ENCODE measurements at places on chromosomes 1 and 21.

GRCh38 chr1:24896176-24896575 lies 33.9 kb downstream of the RUNX3 start:
- peaks cover 7% of the 10 kb centered on the region for H3K4me1 ChIP-seq
- H3K27me3 ChIP-seq = peaks cover 11% of the 10 kb centered on the region

DNA sequence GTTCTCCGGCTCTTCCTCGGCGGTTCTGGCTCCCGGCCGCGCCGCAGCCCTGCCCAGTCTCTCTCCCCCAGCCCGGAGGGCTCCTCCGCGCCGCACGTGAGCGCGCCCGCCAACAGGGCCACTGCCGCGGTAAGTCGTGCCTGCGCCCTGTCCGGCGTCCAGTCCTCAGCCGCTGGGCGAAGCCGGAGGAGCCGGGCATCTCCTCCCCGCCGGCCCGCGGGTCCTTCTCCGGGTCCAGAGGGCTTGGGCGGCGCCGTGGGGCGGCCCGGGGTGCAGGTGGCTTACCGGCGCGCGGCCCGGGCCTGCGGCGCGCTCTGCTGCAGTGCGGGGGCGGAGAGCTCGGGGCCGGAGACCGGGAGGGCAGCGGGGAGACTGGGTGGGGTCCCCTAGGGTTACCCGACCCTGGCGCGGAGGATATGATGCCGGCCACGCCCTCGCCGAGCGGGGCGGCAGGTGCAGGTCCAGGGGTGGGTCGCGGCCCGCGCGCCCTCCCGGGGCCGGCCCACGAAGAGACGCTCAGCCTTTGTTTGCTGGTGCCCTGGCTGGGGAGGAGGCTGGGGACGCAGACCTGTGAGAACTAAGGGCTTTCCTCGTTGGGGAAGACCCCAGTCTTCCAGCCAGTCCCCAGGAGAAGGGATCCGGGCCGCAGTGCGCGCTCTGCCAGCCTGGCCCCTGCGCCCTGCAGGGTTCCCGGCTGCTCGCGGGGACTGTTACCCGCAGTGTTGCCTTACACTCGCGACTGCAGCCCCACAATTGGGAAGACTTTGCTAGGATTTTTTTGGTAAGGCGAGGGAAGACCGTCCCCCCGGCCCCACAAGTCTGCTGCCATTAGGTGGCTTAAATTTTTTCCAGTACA lies at the start of gene DOP1B:
Gene DOP1B (plus strand): TSS at position 10 of the 856 bp plus-strand sequence. CDS start 7,910 bp downstream, outside the sequence.
- peak within 1 kb of the TSS; percentile 78 for H3K4me3 ChIP-seq
- H3K27ac ChIP-seq = peak within 1 kb of the TSS; percentile 76
- H3K4me1 ChIP-seq = peaks cover 42% of the 10 kb centered on the region
- H3K27me3 ChIP-seq = peaks cover 11% of the 10 kb centered on the region
- H3K36me3 ChIP-seq = peaks cover 20% of the 10 kb centered on the region

GRCh38 chr1:115118086-115118485 lies 28.8 kb upstream of the TSPAN2 start:
- no peak for DNase-seq
- H3K27ac ChIP-seq = no peak overlapping the region
- peaks cover 6% of the 10 kb centered on the region for H3K27me3 ChIP-seq
- H3K4me3 ChIP-seq = no peak overlapping the region
- no peaks in the 10 kb centered on the region for H3K36me3 ChIP-seq

- no peak overlapping the region for H3K27ac ChIP-seq
- H3K27me3 ChIP-seq = no peaks in the 10 kb centered on the region
- H3K4me3 ChIP-seq = no peak overlapping the region
- DNase-seq = no peak
- no peaks in the 10 kb centered on the region for H3K4me1 ChIP-seq
These were observed 16.2 kb downstream of the BTBD8 start for GRCh38 chr1:92096317-92096716.

GRCh38 chr1:245108246-245108645 lies 46.5 kb upstream of the KIF26B start:
- no peaks in the 10 kb centered on the region for H3K36me3 ChIP-seq
- H3K27me3 ChIP-seq = peaks cover 3% of the 10 kb centered on the region
- H3K4me1 ChIP-seq = no peaks in the 10 kb centered on the region
- no peak overlapping the region for H3K27ac ChIP-seq
- no peak for DNase-seq
- H3K4me3 ChIP-seq = no peak overlapping the region

GRCh38 chr1:6386371-6386949 lies 7.1 kb downstream of the ACOT7 start:
- H3K4me1 ChIP-seq = peaks cover 22% of the 10 kb centered on the region
- H3K4me3 ChIP-seq = no peak overlapping the region
- DNase-seq = no peak
- H3K36me3 ChIP-seq = peaks cover 5% of the 10 kb centered on the region
- H3K27me3 ChIP-seq = no peaks in the 10 kb centered on the region
- H3K27ac ChIP-seq = no peak overlapping the region

GRCh38 chr1:109873278-109874175 lies 37.1 kb upstream of the CSF1 start:
- no peak overlapping the region for H3K4me3 ChIP-seq
- H3K36me3 ChIP-seq = no peaks in the 10 kb centered on the region
- peaks cover 4% of the 10 kb centered on the region for H3K4me1 ChIP-seq

DNA sequence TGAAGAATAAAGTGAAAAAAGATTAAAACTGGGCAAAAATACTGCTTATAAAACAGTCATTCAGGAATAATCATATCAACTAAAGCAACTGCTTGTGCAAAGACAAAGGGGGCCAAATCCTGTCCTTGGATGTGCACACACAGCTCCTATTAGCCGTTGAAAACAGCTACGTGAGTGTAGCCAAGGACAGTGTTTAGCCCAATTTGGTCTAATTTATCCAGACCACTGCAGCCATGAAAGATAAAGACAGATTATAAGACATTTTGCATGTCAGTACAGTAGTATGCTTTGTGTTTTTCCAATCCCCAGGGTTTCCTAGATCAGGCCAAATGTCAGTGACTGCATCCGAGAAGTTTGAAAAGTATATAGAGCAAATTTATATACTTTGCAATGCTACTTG lies 146.3 kb upstream of the PKN2 start:
- no peak overlapping the region for H3K27ac ChIP-seq
- no peaks in the 10 kb centered on the region for H3K4me1 ChIP-seq

GRCh38 chr1:115363171-115363570 lies 25.1 kb upstream of the NGF start:
- no peak for DNase-seq
- H3K4me1 ChIP-seq = no peaks in the 10 kb centered on the region
- no peak overlapping the region for H3K27ac ChIP-seq
- H3K4me3 ChIP-seq = no peak overlapping the region
- H3K27me3 ChIP-seq = no peaks in the 10 kb centered on the region

- no peaks in the 10 kb centered on the region for H3K36me3 ChIP-seq
- H3K27ac ChIP-seq = no peak overlapping the region
- DNase-seq = no peak
- no peak overlapping the region for H3K4me3 ChIP-seq
These were observed 22.2 kb downstream of the PSMG1 start for GRCh38 chr21:39161064-39161463.

GRCh38 chr1:228478912-228479711 lies 8.1 kb upstream of the RNF187 start:
- peak overlapping the region; percentile 21 for H3K4me3 ChIP-seq
- H3K36me3 ChIP-seq = no peaks in the 10 kb centered on the region
- no peak for DNase-seq
- H3K27ac ChIP-seq = peak overlapping the region; percentile 76

DNA sequence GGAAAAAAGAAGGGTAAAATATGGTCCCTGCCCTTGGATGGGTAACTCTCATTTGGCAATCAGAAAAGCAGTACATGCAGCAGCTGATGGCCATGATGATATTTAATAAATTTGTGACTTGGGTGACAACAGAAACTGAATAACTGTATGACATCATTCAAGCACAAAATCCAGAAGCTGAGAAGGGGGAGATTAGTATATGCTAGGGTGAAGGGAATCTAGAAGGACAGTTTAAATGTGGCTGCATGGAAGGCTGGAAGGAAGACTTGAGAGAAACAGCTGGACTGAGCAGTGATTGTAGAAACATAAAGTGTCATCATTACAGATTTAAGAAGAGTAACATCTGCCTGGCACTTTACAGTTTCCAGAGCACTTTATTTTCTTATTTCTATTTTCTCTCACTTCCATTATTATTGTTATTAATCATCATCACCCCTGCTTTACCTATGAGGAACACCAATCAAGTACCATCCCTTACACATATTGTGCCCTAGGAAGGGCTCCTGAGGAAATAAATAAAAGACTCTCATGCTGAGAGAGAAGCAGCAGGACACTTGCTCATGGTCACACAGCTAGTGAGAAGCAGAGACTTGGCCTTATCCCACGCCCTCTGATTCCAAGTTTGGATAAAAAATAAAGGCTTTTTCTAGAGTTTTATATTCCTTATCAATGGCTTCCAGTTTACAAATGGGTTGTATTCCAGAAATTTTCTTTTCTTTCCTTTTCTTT lies 207.2 kb downstream of the PBX1 start:
- no peaks in the 10 kb centered on the region for H3K27me3 ChIP-seq
- no peaks in the 10 kb centered on the region for H3K36me3 ChIP-seq
- no peak for DNase-seq
- H3K4me1 ChIP-seq = no peaks in the 10 kb centered on the region
- no peak overlapping the region for H3K27ac ChIP-seq

DNA sequence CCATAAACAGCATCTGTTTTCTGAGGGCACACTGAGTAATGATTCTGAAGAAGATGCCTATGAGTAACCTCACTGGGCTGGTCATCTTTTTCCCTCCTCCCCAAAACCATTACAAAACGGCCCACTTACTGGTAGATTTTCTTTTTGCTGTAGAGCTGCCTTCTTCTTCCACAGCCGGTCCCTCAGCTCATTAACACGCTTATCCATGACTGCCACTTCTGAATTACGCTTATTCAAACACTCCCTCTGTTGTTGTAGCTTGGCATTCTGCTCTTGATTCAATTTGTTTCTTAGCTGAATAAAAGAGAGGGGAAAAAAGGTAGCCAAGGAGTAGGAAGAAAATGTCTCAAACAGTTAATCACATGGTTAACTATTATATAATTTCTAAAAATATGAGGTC lies 43.1 kb downstream of the TP53BP2 start:
- no peak overlapping the region for H3K4me3 ChIP-seq
- DNase-seq = no peak
- no peaks in the 10 kb centered on the region for H3K4me1 ChIP-seq
- H3K27me3 ChIP-seq = no peaks in the 10 kb centered on the region
- H3K27ac ChIP-seq = no peak overlapping the region
- peaks cover 52% of the 10 kb centered on the region for H3K36me3 ChIP-seq

GRCh38 chr21:39096754-39097153 lies 86.5 kb downstream of the PSMG1 start:
- DNase-seq = no peak
- no peak overlapping the region for H3K27ac ChIP-seq
- no peaks in the 10 kb centered on the region for H3K36me3 ChIP-seq
- H3K4me1 ChIP-seq = no peaks in the 10 kb centered on the region
- H3K27me3 ChIP-seq = peaks cover 7% of the 10 kb centered on the region

GRCh38 chr1:230909974-230910754 lies 41.8 kb upstream of the C1orf198 start:
- no peaks in the 10 kb centered on the region for H3K27me3 ChIP-seq
- no peak overlapping the region for H3K27ac ChIP-seq
- no peak for DNase-seq
- no peak overlapping the region for H3K4me3 ChIP-seq
- peaks cover 3% of the 10 kb centered on the region for H3K4me1 ChIP-seq

DNA sequence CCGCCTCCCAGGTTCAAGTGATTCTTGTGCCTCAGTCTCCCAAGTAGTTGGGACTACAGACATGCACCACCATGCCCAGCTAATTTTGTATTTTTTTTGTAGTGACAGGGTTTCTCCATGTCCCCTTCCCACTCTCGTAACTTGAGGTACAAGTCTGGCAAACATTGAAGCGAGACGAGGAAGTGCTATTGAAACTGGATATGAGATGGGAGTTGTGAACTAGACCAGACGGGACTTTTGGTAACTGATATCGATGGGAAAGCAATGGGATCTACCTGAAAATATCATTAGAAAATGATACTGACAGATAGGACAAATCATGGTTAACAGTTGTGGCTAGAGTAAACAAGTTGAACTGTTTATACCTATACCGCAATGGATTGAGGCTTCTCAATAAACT lies 95.2 kb upstream of the TRABD2B start:
- no peak overlapping the region for H3K27ac ChIP-seq

GRCh38 chr1:22553991-22554522 lies 9.2 kb upstream of the EPHA8 start:
- peaks cover 74% of the 10 kb centered on the region for H3K27me3 ChIP-seq
- H3K36me3 ChIP-seq = no peaks in the 10 kb centered on the region
- no peaks in the 10 kb centered on the region for H3K4me1 ChIP-seq
- no peak overlapping the region for H3K4me3 ChIP-seq

DNA sequence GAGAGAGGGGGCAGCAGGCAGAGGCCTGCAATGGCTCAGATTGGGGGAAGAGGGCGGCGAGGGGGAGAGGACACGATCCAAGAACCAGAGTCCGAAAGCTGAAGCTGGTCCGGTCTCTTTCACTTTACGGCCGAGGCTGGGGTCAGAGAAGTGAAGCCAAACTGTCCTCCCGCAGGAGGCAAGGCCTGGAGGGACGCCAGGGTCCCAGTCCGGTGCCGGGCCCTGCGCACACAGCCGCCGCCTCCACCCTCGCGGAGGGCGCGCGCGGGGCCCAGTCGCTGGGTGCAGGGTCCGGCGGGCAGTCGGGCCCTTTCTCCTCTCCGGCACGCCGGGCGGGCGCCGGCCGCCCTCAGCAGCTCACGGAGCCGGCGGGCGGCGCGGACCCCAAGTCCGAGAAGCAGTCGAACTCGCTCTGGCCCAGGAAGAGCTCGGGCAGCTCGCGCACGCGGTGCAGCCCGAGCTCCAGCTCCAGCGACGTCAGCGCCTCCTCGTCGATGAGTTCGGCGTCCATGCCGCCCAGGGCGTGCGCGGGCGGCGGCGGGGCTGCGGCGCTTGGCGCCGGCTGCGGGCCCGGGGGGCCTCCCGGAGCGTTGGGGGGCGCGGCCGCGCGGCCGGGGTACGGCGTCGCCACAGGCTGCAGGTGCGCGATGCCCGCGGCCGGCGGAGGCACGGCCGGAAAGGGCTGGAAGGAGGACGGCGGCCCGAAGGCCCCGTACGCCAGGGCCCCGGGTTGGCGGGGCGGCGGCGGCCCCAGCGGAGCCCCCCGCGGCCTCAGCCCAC lies 749 bp downstream of the CITED4 start:
- no peak overlapping the region for H3K27ac ChIP-seq
- peak; percentile 62 for DNase-seq
- H3K36me3 ChIP-seq = peaks cover 2% of the 10 kb centered on the region
- peaks cover 29% of the 10 kb centered on the region for H3K4me1 ChIP-seq

GRCh38 chr1:176903474-176903873 lies 261.0 kb downstream of the ASTN1 start:
- no peaks in the 10 kb centered on the region for H3K27me3 ChIP-seq
- H3K4me3 ChIP-seq = no peak overlapping the region
- H3K27ac ChIP-seq = no peak overlapping the region
- no peaks in the 10 kb centered on the region for H3K36me3 ChIP-seq

- H3K36me3 ChIP-seq = peaks cover 80% of the 10 kb centered on the region
- no peaks in the 10 kb centered on the region for H3K27me3 ChIP-seq
- H3K4me1 ChIP-seq = peaks cover 82% of the 10 kb centered on the region
- H3K27ac ChIP-seq = peak overlapping the region; percentile 37
- H3K4me3 ChIP-seq = no peak overlapping the region
- no peak for DNase-seq
These were observed 15.6 kb downstream of the TPM3 start for GRCh38 chr1:154176337-154176736.

- DNase-seq = peak; percentile 20
- H3K4me3 ChIP-seq = no peak overlapping the region
- peaks cover 16% of the 10 kb centered on the region for H3K36me3 ChIP-seq
- peak overlapping the region; percentile 26 for H3K27ac ChIP-seq
- H3K27me3 ChIP-seq = no peaks in the 10 kb centered on the region
These were observed 172.5 kb upstream of the EDN2 start for GRCh38 chr1:41656825-41657500.
